ENCODE measurements at places on chromosomes 6 and 20.

- no peak for DNase-seq
Measured at GRCh38 chr20:2150660-2151059, 49.0 kb downstream of the STK35 start.

DNA sequence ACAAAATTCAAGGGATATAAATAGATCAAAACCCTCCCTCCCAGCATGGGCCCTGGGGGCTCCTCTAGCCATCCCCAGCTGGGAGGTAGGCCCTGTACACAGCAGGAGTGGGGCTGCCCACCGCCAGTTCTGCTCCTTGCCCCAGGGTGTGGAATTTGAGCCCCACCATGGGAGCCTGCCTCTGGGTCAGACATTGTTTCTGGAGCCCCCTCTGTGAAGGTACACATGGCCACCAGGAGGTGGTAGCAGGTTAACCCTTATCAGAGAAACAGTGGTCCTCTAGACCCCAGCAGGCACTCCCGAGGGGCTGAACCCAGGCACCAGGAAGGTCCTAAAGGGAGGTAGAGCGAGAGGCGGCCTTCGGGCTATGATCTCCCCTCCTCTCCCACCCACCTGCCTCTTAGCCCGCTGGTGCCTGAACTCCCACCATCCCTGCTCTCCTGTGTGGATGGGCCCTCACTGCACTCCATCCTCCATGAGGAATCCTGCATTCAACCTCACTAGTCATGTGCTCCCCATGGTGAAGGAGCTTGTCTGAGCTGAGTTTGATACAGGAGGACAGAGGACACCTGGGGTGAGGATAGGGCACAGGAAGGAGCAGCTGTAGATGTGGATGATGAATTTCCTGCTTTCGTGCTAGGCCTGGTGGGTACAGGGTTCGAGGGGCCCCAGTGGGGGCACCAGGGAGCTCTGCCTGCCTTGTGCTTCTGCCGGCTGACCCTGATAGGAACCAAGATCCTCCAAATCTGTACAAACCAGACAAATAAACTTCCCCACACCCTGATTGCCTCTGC, 114.9 kb downstream of the GRM4 start:
- DNase-seq, result no peak

- DNase-seq, result no peak
Measured at GRCh38 chr20:2763186-2763585, 37.2 kb downstream of the CPXM1 start.

GRCh38 chr6:15096894-15097837, 148.7 kb upstream of the JARID2 start:
- DNase-seq, result no peak

- DNase-seq, result peak; percentile 89
Measured at GRCh38 chr6:132060591-132060990, 109.4 kb upstream of the CCN2 start.

- DNase-seq, result no peak
Measured at GRCh38 chr6:151665329-151665728, 142.2 kb upstream of the ESR1 start.

- no peak for DNase-seq
Measured at GRCh38 chr6:134921276-134921675, 28.6 kb downstream of the ALDH8A1 start.

DNA sequence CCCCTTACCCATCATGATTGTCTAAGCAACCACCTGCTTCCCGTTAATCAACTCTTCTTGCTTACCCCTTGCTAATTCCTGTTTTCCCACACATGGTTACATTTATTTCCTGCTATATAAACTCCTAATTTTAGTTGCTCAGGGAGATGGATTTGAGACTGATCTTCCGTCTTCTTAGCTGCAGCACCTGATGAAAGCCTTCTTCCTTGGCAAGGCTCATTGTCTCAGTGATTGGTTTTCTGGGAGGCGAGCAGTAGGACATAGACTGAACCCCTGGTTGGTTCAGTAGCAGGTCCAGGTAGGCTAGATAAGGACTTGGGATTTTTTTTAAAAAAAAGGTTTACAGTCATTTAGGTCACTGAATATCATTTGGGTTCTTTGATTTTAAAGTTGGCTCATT, 50.4 kb downstream of the PRND start:
- no peak for DNase-seq

DNA sequence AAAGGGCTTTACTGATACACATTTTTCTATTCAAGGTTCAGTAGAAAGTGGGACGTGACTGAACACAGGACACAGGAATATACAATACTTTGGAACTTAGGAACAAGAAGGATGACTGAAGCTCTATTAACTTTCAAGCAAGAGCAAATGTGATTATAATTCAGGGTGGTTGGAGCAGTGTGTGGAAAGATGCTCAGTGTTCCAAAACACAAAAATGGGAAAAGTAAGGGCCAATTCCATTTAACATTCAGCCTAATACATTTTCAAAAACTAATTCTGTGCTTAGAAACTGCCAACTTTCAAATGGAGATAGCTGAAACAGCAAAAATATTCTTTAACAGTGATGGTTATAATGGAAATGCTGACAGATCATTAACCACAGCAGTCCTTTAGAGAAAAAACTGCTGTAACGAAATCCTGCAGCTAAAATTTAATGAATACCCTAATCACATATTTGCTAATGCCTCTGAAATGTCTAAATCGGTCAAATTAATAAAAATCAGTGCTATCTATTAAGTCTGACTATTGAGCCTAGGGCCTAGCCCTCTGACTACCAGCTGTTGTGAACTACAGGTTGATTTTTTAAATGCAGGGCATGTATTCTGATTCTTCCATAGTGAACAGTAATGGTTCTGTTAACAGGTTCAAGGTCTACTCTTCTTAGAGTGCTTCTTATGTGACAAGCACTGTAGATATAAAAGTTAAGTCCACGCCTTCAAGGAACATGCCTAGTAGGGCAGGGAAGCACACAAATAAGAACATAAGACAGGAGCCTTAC, 45.9 kb downstream of the RARS2 start:
- no peak for DNase-seq

- no peak for DNase-seq
Measured at GRCh38 chr6:89487864-89488263, 54.9 kb downstream of the ANKRD6 start.
